ENCODE measurements at places on chromosomes 6 and 20.

- no peak for DNase-seq
Observed at GRCh38 chr6:150685860-150686259, 86.2 kb downstream of the PLEKHG1 start.

- DNase-seq = no peak
Observed at GRCh38 chr20:35311409-35311808, 19.2 kb upstream of the FAM83C start.

DNA sequence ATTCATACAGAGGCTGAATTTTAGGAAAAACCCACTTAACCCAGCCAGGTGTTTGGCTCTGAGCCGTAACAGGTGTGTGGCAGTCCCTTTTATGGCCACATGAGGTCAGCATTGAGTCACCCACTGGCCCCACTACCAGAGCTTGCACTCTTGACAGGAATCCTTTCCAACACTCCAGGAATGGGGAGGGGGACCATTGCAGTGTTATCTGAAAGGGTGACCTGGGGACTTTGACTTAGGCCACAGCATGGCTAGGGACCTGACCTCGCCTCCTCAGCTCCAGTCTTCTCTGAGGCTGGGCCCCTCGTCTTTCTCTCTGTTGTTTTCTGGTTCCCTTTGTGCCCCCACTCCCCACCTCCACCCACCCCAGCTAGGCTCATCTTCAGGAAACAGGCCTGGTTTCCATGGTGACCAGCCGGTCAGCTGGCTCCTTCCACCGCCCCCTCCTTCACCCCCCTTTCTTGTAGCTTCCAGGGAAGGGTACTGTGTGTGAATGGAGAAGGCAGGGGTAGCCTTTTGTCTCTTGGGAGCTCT is 2.1 kb upstream of the TMEM151B start:
- no peak for DNase-seq

- DNase-seq = no peak
Observed at GRCh38 chr6:85482206-85482904, 32.5 kb downstream of the NT5E start.

DNA sequence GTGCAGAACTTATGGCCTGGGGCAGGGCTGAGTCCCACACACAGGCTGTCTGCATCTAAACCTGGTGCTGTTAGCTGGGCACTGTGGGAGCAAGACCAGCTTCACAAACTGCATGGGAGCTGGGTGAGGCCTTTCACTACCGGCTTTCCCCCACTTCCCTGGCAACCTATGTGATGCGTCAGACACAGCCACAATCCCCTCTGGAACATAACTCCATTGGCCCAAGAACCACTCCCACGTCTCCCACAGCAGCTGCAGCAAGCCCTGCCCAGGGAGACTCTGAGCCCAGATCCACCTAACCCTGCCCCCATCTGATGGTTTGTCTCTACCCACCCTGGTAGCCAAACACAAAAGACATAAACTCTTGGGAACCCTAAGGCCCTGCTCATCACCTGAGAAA is 9.3 kb downstream of the WDR27 start:
- no peak for DNase-seq
